ENCODE measurements at places on chromosomes 11 and 22.

DNA sequence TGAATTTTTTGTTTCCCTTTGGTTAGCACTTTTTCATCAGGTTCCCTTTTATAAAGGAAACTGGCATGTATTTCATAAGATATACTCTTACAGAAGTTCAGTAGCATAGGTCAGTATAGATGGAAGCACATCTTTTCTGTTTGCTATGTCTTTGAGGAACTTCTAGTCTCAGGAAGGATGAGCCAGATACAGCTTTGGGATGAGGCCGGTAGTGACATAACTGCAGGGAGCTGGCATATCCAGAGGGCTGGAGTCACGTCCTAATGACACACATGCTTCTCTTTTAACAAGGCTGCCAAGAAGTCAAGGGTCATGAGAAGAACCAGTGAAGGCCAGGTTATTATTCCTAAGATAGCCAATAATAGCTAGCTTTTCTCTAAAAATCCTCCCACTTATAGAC is 33.3 kb upstream of the ADSL start:
- no peak for DNase-seq

DNA sequence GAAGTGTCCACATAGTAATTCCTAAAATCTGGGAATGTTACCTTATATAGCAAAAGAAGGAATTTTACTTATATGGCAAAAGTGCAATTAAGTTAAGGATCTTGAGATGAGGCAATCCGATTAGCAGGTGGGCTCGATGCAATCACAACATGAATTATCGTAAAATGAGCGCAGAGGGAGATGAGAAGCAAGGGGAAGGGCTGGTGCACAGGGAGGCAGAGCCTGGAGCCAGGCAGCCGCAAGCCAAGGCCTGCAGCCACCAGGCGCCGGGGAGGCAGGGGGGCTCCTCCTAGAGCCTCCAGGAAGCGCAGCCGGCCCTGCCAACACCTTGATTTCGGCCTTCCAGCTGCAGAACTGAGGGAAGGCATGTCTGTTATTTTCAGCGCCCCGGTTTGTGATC is 85.7 kb downstream of the CELSR1 start:
- no peak for DNase-seq

DNA sequence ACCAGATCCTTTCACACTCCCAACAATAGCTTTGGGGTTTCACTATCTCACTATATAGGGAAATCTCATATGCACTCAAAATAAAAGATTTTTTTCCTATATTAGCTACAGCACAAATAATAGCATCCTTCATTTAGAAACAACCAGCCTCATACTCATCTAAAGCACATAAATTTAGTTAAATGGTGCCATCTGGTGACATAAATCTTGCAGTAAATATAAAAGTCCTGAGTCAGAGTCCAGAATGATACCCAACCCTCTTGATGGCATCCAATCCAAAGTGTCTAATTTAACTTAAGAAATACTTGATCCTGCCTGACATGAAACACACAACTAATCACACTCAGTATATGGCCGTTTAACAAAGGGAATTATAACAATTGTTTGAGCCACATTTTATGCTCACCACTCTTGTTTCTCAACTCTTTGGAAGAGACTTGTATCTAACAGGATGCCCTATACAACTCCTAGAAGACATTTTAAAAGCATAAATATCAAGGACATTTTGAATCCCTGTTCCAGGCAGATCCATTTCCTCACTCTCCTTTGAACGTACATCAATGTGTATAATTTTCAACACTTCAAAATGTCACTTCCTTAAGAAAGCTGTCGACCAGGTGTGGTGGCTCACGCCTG is 36.2 kb downstream of the DLG2 start:
- no peak for DNase-seq

- DNase-seq, result no peak
These were observed 25.1 kb downstream of the CD6 start for GRCh38 chr11:60996381-60997138.

- peak; percentile 51 for DNase-seq
These were observed 30.1 kb downstream of the RCN1 start for GRCh38 chr11:32121012-32121411.

DNA sequence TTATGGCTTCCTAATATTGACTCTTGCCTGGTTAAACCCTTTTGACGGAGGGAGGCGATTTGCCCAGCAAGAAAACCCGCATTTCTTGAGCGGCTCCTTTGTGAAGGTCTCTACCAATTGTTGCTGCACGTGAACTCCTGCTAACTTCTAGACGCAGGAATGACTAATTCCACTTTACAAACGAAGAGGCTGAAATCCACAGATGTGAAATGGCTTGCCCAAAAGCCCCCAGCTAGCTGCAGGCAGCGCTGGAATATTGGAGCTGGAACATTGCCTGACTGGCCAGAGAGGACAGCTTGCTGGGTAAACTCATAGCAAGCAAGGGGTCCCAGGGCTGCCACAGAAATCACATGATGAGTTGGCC is 542 bp downstream of the GCAT start:
- no peak for DNase-seq

DNA sequence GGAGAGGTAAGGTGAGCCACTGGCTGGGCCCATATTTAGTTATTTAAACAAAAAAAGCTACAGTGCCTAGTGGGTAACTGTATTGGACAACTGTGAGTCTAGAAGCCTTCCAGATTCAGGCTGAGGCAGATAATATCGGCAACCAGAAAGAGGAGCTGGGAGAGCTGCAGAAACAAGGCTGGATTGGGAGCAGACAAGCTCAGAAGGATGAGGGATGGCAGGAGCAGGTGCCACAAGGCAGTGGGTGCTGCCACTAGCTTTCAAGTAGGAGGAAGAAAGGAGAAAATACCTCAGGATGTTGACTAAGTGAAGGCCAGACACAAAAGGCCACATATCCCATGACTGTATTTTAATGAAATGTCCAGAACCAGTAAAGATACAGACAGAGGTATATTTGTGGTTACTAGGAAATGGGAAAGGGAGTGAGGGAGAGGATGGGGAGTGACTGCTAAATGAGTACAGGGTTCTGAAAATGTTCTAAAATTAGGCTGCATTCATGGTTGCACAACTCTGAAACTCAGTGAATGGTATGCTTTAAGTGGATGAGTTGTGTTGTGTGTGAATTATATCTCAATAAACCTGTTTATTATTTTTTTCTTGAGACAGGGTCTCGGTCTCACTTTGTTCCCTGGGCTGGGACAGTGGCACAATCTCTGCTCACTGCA is 11.8 kb upstream of the RAPSN start:
- DNase-seq, result no peak

DNA sequence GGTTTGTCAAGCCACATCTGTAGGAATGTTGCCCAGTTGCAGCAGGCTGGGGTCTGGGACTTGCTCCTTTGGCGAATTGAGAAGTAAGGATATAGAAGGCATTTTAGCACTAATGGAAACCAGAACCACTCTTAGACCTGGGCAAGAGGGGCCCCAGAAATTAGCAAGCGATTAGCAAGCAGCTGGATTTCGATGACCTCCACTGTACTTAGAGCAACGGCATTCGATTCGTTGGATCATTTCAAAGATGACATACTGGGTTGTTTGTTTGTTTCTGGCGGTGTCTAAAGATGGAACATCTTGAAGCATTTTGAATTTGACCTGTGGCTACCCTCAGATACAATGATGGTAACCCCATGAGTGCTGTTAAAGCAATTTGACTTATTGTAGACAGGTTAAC is 1.2 kb upstream of the CDPF1 start:
- no peak for DNase-seq

GRCh38 chr11:58926695-58927094 is 12.6 kb upstream of the GLYATL1 start:
- DNase-seq, result no peak

GRCh38 chr11:69382131-69383128 is 88.5 kb downstream of the MYEOV start:
- DNase-seq, result no peak

- DNase-seq, result peak; percentile 32
These were observed 15.4 kb downstream of the BAD start for GRCh38 chr11:64268893-64269539.

DNA sequence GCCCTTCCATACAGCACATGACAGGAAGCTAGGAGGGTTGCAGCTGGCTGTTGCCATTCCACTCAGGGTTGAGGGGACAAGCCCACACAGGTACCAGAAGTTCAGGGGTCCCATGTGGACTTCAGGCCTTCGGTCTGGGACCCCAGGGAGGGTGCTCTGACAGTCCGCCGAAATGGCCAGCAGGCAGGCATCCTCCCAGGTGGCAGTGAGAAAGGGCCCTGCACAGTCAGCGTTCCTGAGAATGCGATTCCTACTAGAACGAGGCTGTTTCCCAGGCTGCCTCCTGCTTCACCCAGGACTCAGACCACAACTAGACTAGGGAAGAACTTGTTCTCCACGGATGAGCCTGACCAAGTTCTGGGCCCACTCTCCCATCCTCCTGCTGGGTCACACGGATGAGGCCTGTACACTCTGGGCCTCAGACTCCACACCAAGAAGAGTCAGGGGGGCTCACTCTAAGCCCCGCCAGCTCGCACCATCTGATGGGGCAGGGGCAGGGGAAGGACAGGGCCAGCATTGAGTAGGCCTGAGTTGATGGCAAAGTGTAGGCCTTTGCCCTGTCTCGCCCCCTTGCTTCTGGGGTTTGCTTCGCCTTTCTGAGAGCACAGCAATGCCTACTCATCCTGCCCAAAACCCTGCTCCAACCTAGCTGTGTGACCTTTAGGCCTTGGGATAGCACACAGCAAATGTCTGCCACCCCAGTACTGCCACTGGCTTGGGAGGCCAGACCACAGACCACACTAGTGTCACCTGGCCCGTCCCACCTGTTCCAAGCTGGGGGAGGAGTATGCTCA is 14.0 kb downstream of the KCNQ1OT1 start:
- no peak for DNase-seq

DNA sequence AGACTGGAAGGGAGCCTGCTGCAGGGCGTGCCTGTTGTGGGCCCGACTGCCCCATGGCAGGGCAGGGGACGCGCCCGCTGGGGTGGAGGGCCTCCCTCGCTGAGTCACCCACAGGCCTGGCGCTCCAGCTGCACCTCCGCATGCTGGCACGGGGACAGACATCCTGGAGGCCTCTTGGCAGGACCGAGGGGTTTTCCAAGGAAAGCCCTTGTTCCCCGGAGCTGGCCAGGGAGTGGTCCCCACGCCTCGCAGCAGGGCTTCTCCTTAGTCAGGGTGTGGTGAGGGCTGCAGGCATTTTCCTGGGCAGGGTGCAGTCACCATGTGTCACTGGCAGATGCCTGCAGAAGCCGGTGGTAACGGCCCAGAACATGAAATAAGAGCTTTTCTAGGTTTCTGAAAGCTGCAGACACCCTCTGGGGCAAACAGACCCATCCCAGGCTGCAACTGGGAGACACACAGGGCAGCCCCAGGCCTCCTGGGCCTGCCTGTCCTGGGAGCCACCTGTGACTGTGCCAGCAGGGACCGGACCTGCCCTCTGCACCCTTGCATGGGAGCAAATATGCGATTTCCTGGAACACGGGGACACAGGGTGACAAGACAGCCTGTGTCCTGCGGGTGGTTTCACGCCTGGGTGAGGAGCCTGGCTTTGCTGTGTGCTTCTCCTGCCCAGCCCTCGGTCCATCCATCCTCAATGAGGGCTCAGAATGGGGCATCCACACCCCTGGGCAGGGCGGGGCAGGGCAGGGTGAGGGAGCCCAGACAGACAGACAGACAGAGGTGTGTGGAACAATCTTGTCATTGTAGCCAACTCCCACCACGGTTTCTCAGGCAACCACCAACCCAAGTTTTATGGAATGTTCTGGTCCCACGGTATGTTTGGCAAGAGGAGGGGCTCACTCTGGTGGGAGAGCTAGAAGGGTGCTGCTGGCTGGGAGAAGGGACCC is 43.2 kb upstream of the FADD start:
- DNase-seq, result no peak

DNA sequence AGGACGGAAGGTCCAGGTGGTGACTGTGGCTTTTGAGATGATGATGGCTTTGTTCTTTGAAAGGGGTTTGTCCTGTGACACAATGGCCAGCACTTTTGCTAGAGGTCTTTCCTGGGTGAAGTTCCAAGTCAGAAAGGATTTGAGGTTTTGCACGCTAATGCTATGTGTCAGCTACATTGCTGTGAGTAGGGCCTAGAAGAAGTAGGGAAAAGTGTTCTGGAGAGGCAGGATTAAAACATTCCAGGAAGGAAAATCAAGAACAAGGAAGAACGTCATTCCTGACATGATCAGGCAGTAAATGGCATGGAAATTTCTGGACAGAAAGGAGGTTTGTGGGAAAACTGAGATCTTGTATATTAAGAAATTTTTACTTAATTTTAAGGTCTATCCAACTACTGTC is 290.7 kb downstream of the NTM start:
- no peak for DNase-seq

DNA sequence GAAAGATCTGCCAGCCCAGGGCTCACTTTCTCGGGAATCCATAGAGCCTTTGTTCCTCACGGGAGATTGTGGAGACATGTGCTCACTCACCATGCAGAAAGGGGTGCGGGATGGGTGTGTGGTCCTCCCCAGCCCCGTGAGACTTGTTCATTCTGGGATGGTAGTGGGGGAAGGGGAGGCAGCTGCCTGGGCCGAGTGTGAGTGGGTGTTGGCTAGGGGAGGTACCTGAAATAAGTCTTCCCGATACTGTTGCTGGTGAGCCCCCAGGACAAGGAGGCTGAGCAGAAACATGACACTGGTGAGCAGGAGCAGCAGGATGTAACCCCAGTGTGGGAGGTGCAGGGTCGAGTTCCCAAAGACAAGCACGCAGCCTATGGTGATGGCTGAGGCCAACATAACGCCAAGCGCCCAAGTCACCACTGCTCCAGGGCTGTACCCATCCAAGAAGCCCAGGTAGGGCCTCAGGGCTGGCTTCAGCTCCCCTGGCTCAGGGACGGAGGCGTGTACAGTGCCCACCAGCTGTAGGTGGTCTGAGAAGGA is 2.8 kb downstream of the SLC7A4 start:
- DNase-seq, result no peak

DNA sequence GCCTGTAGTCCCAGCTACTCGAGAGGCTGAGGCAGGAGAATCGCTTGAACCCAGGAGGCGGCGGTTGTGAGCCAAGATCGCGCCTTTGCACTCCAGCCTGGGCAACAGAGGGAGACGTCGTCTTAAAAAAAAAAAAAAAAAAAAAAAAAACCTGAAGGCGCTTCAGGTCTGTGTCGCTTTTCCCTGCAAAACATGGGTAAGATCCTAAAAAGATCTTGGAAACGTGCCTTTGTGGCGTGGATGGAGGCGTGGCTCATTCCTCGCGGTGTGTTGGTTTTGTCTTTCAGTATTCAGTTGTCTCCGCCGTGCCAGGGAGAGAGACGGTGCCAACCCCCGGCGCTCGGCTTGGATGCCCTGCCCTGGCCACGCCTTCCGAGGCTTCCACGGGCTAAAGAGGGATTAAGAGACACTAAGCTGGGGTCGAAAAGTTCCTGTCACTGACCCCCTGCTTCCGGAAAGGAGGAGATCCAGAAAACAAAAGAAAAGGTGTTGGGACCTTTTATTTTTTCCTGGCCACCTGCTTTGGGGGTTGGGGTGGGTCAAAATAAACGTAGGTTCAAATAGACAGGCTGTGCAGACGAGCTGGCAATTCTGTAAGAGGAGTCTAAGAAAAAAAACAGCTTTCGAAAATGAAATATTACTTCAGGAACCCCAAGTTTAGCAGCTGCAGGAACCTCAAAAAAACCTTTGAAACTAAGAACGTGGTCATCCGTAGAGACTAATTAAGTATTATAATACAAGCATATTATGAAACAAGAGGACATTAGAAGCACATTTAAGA is 1.1 kb upstream of the SLC35F2 start:
- peak; percentile 17 for DNase-seq

GRCh38 chr11:9758637-9759518 is 95.0 kb downstream of the SWAP70 start:
- peak; percentile 58 for DNase-seq
